ENCODE measurements at places on chromosomes 7 and 10. TPM values are rescaled to one million over a fixed set of nuclear protein-coding genes. Genes with fewer than 3 reads are reported as not detected.

TBX20 gene
- 0.08 TPM for polyA plus RNA-seq

LLCFC1 gene
- not detected for polyA plus RNA-seq

HTRA1 gene
- polyA plus RNA-seq = 20.1 TPM

FFAR4 gene
- 0.05 TPM for polyA plus RNA-seq

CH25H gene
- 1.3 TPM for polyA plus RNA-seq

CNTNAP2 gene
- polyA plus RNA-seq = 22.6 TPM

SEMA3E gene
- 1.3 TPM for polyA plus RNA-seq

SLC18A2 gene
- polyA plus RNA-seq = 6.5 TPM

ASB4 gene
- not detected for polyA plus RNA-seq

ACHE gene
- polyA plus RNA-seq = 1.4 TPM

MYOZ1 gene
- polyA plus RNA-seq = 3.0 TPM

CC2D2B gene
- polyA plus RNA-seq = not detected

ASAH2B gene
- 2.6 TPM for polyA plus RNA-seq

DOCK1 gene
- 11.6 TPM for polyA plus RNA-seq

MYPN gene
- polyA plus RNA-seq = not detected

GLCCI1 gene
- polyA plus RNA-seq = 8.8 TPM

ARMC3 gene
- polyA plus RNA-seq = 0.06 TPM

REPIN1 gene
- polyA plus RNA-seq = 98.6 TPM

MYL10 gene
- 0.18 TPM for polyA plus RNA-seq

All from H1 (cell line).